SW480 (cell line): ENCODE measurements at places on chromosomes 16 and 17.

DNA sequence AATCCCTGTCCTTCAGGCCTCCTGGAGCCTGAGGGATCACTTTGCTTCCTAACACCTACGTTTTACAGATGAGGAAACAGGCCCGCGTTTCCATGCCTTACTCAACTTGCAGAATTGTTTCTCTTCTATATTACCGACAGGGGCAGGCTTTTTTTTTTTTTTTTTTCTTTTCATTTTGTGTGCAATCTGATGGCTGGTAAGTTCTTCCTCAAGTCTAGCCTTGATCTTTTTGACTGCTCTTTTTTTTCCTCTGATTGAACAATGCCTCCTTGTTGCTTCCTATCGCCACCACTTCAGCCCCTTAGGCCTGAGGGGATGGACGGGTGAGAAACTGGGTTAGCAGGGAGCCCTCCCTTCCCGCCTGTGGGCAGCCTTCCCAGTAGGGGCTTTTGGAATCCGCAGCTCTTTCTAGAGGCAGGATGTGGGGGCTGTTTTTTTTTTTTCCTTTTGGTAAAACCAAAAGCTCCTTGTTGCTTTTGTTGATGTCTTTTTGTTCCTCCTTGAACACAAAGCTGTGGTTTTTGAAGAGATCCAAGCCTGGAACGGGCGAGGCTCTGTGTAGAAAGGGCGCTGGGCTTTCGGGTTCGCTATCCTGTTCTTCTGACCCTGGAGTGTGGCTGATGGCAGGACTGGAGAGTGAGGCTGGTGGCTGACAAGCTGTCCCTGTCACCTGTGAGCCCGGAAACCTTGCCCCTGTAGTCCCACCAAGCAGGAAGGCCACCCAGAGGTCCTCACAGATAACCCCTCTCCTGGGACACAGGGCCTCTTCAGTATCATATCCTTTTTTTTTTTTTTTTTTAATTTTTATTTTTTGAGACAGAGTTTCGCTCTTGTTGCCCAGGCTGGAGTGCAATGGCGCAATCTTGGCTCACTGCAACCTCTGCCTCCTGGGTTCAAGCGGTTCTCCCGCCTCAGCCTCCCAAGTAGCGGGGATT, 14.0 kb downstream of the LASP1 start:
- peak; percentile 44 for DNase-seq

DNA sequence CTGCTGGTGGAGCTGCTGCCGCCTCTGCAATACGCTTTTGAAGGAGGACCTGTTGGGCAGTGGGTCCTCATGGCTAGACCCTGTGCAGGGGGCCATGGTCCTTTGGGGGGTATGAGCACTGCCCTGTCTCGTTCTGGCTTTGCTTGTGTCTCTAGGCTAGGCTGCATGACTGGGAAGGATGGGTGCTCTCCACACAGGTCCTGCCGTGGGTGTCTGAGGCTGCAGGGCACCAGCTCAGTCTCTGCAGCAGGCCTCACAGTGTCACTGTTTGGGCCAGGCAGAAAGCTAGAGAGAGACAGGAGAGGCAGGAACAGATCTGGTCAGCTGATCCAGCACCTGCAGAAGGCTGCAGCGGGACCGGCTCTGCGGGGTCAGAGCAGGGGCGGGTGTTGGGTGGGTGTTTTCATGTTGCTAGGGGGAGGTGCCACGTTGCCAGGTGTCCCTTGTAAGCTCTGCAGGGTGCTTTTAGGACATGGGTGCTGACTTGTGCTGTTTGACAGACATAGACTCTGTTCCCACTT, 111.4 kb downstream of the SNX29 start:
- DNase-seq, result peak; percentile 4

GRCh38 chr16:85081038-85081437, 31.2 kb downstream of the CIBAR2 start:
- no peak for DNase-seq

- DNase-seq, result peak; percentile 75
Measured at GRCh38 chr17:49861150-49861884, 13.4 kb upstream of the TAC4 start.

- no peak for DNase-seq
Measured at GRCh38 chr16:20878682-20879147, 21.4 kb downstream of the DCUN1D3 start.

GRCh38 chr17:8109661-8110455, 8.5 kb downstream of the ALOXE3 start:
- DNase-seq, result peak; percentile 50

DNA sequence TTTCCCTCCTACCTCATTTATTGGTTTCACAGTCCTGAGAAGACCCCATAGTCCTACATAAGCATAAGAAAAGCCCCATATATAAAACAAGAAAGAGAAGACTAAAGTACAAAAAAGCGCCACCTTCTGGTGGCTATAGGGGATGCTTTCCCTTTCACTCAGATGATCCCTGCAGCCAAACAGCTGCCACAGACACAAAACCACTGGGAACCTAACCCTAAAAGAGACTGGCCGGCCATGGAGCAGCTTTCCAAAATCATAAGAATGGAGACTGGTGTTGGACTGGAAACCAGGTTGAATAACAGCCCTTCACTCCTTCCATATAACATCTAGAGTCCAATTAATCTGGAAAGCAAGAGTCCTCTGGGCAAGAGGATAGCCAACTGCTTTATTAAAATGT, 11.4 kb downstream of the DYNC1LI2 start:
- DNase-seq, result peak; percentile 25

DNA sequence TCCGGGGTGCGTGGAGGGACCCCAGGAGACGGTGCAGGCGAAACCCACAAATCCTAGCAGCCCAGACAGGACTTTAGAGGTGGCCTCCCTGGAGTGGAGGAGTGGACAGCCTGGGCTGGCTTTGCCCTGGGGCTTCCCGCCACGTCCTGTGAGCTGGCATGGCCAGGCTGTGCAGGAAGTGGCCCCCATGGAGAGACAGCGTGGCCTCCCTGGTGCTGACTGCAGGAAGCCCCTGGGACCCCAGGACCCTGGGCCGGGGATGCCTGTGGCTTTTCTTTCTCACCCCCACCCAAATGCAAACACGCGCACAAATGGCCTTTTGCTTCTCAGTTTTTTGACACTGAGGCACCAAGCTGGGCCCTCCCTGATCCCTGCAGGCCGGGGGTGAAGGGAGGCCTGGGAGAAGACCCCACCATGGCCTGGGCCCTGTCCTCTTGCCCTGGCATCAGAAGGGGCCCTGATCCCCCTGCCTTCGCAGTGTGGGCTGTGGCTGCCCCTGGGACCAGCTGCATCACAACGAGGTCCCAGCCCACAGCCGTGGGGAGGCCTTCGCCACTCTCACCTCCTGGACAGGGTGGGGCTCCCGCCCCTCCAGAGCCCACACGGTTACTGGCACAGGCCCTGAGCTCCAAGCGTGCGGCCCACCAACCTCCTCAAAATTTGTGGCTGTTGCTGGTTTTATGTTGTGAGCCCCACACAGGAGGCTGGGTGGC, 51.6 kb upstream of the PABPN1L start:
- no peak for DNase-seq

DNA sequence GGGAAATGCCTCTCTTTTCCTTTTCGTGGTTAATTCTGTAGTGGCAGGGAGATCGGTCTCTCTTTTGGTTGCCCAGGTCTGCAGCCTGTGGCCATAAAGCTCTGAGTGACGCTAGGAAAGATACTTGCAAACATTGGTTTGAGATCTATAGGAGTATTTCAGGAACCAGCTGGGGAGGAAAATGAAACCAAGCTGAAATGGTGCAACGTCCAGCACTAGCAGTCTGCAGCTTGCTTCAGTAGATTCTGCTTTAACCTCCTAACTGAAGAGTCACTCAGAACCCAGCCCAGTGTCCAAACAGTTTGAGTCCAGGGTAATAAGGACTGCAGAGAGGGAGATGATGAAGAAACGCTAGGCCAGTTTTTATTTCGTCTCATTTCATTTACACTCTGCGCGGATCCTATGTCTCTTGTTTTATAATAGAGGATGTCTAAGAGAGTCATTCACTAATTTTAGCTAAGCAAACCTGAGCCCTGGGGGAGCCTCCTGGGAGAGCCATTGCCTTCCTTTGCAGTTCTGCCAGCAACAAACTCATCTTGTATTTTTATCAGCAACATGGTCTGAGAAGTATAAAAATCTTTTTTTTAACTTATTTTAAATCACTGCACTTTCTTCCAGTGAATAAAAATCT, 12.0 kb downstream of the SP2 start:
- DNase-seq, result no peak

GRCh38 chr17:82937411-82938371, 97.9 kb upstream of the ZNF750 start:
- DNase-seq, result no peak

DNA sequence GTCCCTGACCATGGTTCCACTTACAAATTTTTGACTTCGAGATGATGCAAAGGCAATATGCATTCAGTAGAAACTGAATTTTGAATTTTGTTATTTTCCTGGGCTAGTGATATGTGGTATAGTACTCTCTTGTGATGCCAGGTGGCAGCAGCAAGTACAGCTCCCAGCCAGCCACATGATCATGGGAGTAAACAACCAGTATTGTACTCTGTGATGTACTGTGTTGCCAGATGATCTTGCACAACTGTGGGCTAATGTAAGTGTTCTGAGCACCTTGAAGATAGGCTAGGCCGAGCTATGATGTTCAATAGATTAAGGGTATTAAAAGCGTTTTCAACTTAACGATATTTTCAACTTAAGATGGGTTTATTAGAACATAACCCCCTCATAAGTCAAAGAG, 250.8 kb downstream of the STX8 start:
- no peak for DNase-seq

DNA sequence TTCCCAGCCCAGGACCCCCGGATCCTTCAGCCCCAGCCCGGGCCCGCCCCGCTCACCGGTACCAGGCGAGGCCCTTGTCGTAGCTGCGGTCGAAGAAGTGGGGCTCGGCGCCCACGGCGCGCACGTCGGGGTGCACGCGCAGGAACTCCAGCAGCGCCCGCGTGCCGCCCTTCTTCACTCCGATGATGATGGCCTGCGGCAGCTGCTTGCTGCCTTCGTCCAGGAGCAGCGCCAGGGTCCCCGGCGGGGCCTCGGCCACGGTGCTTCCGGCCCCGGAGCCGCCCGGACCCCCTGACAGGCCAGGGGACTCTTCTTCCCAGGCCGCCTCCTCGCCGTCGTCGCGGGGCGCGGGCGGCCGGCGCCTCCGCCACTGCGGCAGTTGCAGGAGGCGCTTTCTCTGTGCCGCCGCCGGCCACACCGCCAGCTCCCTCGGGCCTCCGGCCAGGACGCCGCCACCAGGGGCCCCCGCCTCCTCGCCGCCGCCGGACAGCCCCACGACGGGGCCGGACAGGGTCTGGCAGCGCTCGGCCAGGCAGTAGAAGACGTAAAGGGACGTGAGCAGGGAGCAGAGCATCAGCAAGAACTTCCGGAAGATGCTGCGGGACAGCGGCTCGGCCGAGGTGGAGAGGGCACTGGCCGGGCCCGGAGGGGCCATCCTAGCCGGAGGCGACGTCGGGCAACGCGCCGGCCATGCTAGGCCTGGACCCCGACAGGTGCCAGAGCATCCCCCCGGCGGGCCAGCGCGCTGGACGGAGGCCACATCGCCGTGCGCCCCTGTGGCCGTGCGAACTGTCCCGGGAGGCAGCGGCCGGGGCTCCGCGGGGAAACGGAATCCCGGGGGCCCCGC, 1.0 kb downstream of the HS3ST3A1 start:
- no peak for DNase-seq

- no peak for DNase-seq
Measured at GRCh38 chr17:82603981-82604448, 44.2 kb downstream of the WDR45B start.

DNA sequence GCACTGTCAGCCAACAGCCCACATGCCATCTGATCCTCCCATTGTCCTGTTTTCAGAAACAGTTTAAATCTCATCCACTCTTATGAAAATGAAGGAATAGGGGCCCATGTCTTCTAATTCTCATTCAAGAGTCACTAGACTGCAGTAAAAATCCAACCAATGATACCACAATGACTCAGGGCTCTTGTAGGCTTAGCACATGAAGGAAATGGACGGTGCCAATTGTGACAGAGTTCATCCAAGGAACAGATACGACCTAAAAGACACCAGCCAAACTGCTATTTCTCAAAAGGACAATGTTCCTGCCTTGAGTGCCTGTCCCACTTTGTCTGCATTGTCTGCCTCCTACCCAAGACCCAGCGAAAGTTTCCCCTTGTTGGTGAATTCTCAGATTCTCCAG, 204.8 kb upstream of the COX10 start:
- DNase-seq, result no peak
